Occipital lobe (tissue), 3 donors: ENCODE measurements at places on chromosomes 12 and 14.
A peak's percentile ranks its signal among the peaks of the same experiment; 100 is the strongest.

DNA sequence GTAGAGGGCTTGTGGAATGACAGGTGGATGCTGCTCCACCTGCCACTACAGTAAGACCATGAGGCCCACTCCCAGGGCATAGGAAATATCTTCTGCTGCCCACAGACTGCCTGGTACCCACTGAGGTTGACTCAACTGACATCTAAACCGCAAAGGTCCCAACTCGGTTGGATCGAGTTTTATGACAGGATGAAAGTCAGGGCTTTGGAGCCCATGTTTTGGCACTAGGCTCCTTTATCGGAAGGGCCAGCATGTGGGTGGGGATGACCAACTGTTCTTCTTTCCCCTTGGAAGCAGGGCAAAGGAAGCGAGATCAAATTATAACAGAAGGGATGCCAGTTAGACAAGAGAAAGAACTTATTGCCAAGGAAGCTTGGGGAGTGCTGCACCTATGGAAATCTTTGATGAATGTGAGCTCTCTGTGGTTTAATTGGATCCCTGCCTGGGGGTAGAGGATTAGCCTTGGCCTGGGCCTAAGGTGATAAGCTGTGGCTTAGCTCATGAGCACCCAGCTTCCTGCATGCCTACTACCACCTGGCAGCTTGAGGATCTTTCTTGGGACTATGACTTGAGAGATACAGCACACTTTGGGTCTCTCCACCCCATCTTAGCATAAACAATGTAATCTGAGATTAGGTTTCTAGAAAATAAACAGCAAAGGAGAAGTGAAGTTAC is 121.8 kb downstream of the KCNA5 start:
- DNase-seq, result no peak

DNA sequence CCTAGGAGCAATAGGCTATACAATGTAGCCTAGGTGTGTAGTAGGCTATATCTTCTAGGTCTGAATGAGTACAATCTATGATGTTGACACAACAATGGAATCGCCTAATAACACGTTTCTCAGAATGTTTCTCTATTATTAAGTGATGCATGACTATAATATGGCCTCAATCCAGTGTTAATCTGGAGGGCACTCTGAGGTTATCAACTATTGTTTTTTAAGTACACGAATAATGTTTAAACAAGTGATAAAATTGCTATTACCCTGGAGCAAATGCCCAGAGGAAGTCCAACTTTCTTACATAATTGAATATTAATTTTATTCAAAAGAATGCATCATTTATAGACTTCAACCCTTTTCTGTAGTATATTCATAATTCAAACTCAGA is 16.4 kb upstream of the CNIH1 start:
- no peak for DNase-seq

DNA sequence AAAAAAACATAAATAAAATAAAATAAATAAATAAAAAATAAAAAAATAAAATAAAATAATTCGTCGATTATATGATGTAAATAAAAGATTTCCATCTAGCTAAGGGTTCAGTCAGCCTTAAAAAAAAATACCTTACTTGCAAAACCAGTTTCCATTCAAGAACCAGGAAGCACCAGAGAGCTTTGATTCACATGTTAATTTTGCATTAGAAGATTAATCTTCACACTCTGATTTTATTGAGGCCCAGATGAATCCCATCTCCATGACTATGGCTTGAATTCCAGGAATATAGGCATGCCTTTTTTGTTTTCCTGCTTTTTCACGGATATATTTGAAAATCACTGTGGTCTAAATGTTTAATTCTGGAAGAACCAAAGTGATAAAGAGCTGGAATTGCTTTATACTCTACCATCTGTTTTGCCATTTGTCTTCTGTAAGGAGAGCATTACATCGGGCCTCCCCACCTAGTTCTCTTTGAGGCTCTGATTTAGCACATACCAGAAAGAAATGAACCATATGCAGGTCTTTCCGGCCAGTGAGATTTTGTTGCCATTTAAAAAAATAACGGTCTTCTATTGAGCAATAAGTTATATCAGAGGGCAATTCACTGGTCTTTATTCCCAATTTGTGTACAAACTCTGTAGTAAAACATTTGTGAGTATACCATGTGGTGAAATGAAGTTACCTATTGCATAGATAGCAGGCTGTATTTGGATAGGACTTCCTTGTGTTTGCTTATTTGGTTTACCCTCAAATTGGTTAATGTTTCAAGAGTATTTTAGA is 175.5 kb downstream of the AEBP2 start:
- DNase-seq, result no peak

GRCh38 chr12:130480887-130481286 is 143.2 kb downstream of the PIWIL1 start:
- DNase-seq, result no peak

DNA sequence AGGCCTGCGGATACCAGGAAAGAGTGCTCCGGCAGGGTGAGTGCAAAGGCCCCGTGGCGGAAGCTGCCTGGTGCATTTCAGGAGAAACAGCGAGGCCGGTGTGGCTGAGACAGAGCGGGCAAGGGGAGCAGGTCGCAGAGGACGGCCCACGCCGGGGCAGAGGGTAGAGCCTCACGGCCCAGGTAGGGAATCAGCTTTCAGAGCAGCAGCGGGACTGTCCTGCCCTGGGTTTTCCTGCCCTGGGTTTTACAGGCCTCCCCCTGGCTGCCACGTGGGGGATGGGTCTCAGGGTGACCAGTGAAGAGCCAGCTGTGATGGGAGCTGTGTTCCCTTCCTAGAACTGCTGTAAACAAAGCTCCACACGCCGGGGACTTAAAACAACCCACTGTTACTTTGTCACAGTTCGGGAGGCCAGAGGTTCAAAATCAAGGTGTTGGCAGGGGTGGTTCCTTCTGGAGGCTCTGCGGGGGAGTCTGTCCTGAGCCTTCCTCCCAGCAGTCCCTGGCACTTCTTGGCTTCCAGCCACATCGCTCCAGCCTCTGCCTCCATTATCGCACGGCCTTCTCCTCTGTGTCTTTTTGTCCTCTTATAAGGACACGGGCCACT is 10.4 kb downstream of the NCOR2 start:
- peak; percentile 33 for DNase-seq

DNA sequence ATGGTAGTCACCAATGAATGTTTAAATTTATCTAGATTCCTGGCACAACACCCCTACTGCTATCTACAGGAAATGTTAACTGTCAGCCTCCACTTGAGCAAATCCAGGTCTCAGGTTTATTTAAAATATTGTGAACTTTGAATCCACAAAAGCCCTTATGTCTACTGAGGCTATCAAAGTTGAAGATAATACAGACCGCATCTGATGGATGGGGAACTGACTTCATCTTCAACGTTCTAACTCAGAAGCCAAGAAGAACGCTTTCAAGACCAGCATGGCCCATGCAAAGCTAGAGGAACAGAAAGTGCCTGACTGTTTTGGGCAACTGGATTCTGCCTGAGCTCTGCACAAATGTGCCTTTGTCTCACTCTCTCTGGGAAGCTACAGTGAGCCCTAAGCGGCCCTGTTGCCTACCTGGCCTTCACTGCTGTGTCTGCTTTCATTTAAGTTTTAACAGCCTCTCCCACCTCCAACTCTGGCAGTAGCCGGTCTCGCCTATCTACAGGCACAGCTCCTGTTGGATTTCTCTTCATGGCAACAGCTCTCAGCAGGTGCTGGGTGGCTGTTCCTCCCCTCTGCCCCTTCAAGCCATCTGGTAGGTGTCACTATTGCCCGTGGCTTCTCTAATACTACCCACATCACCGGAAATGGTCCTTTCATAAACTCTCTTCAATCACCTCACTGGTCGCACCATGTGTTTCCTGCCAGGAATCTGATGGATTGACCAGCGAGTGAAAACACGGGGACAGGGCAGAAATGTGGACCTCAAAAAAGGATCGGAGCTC is 112.1 kb upstream of the OVCH1 start:
- DNase-seq, result no peak

- DNase-seq, result no peak
Observed at GRCh38 chr14:103232031-103232808, 101.8 kb upstream of the EIF5 start.
